ENCODE measurements at places on chromosomes 5 and 9. TPM values are rescaled to one million over a fixed set of nuclear protein-coding genes. Genes with fewer than 3 reads are reported as not detected.

DNA sequence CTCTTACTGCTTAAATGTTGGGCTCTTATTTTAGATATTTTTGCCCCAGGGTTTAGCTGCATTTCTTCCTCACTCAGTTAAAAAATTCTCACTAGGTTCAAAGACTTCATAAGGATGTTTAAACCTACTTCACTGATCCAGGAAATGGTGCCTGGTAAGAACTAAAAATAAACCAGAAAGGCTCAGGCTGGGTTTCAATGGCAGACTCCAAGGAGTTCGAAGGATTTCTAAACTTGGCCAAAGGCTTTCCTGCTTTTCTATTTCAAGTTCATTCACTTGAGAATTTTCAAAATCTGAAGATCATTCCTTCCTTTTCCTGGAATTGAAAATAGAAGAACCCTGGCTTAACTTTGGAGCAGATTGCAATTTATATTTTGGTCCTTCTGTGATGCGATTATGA, 193.0 kb upstream of the MAP1B start:
- DNase-seq = peak; percentile 34

DNA sequence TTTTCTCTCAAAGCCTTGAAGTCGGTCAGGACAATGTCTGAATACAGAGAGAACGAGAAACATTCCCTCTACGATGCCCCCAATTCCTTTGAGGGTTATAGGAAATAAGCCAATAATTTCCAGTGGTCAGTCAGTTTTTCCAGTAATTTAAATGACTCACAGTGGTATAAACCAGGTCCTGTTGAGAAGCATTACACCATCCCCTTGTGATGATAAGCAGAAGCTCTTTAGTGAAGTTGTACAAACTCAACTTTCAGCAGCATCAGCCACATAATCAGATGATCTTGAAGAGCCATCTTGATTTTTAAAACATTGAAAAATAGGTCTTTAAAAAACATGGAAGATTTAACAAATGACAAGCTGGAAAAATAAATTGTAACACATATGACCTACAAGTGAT, 173.9 kb upstream of the ZNF462 start:
- DNase-seq = no peak

- no peak for DNase-seq
Observed at GRCh38 chr9:130029223-130029973, 13.6 kb downstream of the FNBP1 start.

- peak; percentile 54 for DNase-seq
Observed at GRCh38 chr5:54900984-54901725, 84.2 kb downstream of the ESM1 start.

DNA sequence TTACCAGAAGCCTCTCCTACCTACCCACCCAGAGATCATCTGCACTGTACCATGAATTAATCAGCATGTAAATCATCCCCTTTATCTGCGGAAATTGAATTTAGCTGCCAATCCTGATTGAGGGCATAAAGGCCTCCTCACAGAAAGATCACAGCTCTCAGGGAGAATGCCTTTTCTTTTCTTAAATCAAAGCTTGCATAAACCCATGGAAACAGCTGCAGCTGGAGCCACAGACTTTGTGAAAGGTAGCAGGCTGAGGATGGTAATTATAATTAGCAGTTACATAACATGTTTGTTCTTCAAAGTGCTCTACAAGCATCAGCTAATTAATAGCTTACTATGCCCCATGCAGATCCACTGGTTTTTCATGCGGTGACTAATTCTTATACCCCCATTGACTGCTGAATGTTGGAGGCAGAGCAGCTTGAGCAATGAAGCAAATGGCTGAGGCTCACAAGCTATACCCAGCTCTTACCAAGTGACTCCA, 54.6 kb downstream of the SUSD1 start:
- peak; percentile 4 for DNase-seq

GRCh38 chr5:31888564-31888963, 249.6 kb downstream of the PDZD2 start:
- no peak for DNase-seq

GRCh38 chr5:124021066-124021641, 509.2 kb downstream of the CSNK1G3 start:
- DNase-seq = no peak

GRCh38 chr5:172646716-172647285, 5.7 kb downstream of the NEURL1B start:
- DNase-seq = peak; percentile 74

DNA sequence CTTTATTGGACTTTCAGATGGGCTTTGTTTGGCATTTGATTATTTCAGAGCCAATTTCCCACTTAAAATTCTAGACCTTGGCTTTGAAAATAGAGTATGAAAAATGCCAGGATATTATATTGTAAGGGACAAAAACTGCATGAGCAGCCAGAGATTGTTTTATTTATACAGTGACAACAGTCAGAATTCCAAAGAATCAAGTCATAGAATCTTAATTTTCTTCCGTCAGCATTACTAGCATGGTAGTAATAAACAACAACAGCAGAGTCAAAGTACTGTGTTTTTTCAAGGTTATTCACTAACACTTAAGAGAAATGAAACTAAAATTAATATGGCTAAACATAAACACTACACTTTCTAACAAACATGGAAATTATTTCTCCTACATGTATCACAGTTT, 52.2 kb downstream of the MLLT3 start:
- DNase-seq = no peak

DNA sequence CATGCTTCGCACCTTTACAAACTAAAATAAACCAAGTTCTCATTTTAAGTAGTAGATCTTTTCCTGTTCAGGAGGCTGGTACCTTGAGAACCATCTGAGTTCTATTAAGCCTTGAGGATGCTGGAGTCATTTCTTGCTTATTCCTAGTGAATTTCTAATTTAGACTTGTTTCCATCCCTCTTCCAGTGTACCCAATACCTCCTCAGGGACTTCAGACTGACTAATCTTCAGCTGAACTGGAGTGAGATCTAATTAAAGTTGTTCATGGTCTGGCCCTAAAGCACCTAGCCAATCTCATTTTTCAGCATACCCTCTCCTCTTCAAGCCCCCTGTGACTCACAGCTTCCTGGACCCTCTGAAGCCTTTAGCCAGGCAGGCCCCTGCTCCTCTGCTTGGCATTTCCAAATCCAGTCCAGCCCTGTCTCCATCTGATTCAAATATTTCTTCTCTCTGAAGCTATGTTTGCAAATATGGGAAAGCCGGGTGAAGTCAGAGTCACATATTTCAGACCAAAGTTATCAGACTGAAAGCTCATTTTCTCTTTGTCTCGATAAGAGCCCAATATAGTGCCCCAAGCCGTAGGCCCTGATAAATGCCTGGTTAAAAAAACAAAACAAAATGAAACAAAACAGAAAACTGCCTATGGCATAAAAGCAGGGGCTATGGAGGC, 19.4 kb upstream of the TNFSF15 start:
- DNase-seq = no peak

DNA sequence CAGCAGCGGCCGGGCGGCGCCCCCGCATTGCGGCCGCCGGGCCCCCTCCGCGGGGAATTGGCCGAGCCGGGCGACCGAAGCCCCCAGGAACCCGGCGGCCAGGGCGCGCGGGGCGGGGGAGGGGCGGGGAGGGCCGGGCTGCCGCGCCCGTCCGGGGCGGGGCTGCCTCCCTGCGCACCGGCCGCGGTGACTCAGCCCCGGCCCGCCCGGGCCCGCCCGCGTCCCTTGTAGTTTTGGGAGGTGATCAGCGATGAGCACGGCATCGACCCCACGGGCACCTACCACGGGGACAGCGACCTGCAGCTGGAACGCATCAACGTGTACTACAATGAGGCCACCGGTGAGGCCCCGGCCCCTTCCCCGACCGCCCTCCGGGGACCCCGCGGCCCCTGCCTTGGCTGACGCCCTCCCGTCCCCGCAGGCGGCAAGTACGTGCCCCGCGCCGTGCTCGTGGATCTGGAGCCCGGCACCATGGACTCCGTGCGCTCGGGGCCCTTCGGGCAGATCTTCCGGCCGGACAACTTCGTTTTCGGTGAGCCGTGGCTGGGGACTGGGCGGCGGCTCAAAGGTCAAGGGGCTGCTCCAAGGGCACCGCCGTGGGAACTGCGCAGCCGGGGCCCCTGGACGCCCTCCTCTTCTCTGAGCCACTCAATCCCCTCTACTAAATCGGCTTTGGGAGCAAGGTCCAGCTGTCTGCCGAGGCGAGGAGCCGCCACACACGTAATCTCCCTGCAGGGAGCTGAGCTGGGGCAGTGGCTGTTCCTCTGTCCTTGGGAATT, 592 bp downstream of the TUBB4B start:
- DNase-seq = peak; percentile 54

The DCTN3 gene
- 90.7 TPM for total RNA-seq

The DND1 gene
- not detected for total RNA-seq

The NEURL1B gene
- 46.1 TPM for total RNA-seq

The ECM2 gene
- total RNA-seq = 27.5 TPM
